Right ventricle myocardium inferior (tissue), 1 donor: ENCODE measurements at places on chromosomes 3 and 15. TPM values are rescaled to one million over a fixed set of nuclear protein-coding genes. Genes with fewer than 3 reads are reported as not detected.

Gene GABRB3
- total RNA-seq, result 2.2 TPM

Gene NR1I2
- not detected for total RNA-seq

Gene EPM2AIP1
- total RNA-seq, result 19.8 TPM

Gene NDN
- 40.0 TPM for total RNA-seq

Gene KCNAB1
- 3.7 TPM for total RNA-seq

Gene PLIN1
- 17.6 TPM for total RNA-seq

Gene THSD4
- 73.1 TPM for total RNA-seq

Gene CCDC14
- total RNA-seq, result 6.4 TPM

Gene TMPRSS7
- not detected for total RNA-seq

Gene ZKSCAN7
- total RNA-seq, result 2.1 TPM

Gene PRR20G
- total RNA-seq, result not detected

Gene SMAD6
- 16.2 TPM for total RNA-seq

Gene ADGRG7
- total RNA-seq, result not detected

Gene PAQR5
- 1.1 TPM for total RNA-seq

Gene CFAP92
- total RNA-seq, result 0.49 TPM

Gene GOLGA8T
- 0.65 TPM for total RNA-seq

Gene GATA2
- total RNA-seq, result 9.1 TPM

Gene NAALADL2
- 5.2 TPM for total RNA-seq

Gene CPN2
- 2.3 TPM for total RNA-seq

Gene PARL
- 56.5 TPM for total RNA-seq

Gene GCNT3
- total RNA-seq, result not detected

Gene CASR
- total RNA-seq, result not detected

Gene KBTBD12
- 29.7 TPM for total RNA-seq

Gene CYP8B1
- not detected for total RNA-seq

Gene C3orf49
- total RNA-seq, result not detected

Gene CHRM5
- total RNA-seq, result not detected

Gene RHCG
- total RNA-seq, result not detected

Gene HYAL2
- total RNA-seq, result 39.0 TPM

Gene WNT5A
- total RNA-seq, result 6.9 TPM

Gene CATSPER2
- total RNA-seq, result 0.54 TPM

Gene ZNF592
- 19.2 TPM for total RNA-seq

Gene ACAN
- not detected for total RNA-seq

Gene LRRIQ4
- not detected for total RNA-seq

Gene STXBP5L
- not detected for total RNA-seq

Gene LRRC2
- 110 TPM for total RNA-seq

Gene GOLGA8H
- not detected for total RNA-seq

Gene TRH
- not detected for total RNA-seq

Gene CLASP2
- total RNA-seq, result 69.4 TPM

Gene STAC
- total RNA-seq, result 0.35 TPM

Gene PATL2
- 3.3 TPM for total RNA-seq

Gene ARPP21
- total RNA-seq, result not detected

Gene RLBP1
- not detected for total RNA-seq

Gene EFHB
- not detected for total RNA-seq

Gene DNASE1L3
- 2.1 TPM for total RNA-seq

Gene ZNF774
- 4.6 TPM for total RNA-seq

Gene TEX55
- not detected for total RNA-seq

Gene DPPA4
- not detected for total RNA-seq

Gene AMOTL2
- 61.9 TPM for total RNA-seq

Gene FBXL22
- total RNA-seq, result 33.2 TPM

Gene TRPM1
- not detected for total RNA-seq

Gene TUSC7
- not detected for total RNA-seq

Gene PTH1R
- total RNA-seq, result 12.7 TPM

Gene STRIT1
- 0.84 TPM for total RNA-seq
